ENCODE measurements at places on chromosomes 4 and X. TPM values are rescaled to one million over a fixed set of nuclear protein-coding genes. Genes with fewer than 3 reads are reported as not detected.

DNA sequence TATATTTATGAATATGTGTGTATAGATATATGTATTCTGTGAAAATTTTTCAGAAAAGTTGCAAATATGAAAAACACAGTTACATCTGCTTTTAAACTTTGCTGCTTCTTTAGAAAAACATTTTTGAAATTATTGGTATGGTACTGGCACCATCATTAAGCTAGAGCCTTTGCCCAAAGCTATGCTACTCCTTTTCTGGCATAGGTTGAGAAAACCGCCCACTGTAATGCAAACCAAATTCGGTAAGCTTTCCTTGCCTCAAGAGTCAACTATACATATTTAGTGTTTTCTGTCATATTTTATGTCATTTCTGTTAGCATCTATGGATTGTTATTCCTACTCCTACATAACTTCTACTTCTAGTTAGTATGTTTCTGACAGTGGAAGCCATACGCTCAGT, 50.7 kb downstream of the ANTXR2 start:
- no peak for DNase-seq

MECP2 gene
- 35.9 TPM for total RNA-seq

- DNase-seq = no peak
Measured at GRCh38 chrX:10875995-10876394, 235.1 kb upstream of the HCCS start.

HTN1 gene
- not detected for total RNA-seq

DNA sequence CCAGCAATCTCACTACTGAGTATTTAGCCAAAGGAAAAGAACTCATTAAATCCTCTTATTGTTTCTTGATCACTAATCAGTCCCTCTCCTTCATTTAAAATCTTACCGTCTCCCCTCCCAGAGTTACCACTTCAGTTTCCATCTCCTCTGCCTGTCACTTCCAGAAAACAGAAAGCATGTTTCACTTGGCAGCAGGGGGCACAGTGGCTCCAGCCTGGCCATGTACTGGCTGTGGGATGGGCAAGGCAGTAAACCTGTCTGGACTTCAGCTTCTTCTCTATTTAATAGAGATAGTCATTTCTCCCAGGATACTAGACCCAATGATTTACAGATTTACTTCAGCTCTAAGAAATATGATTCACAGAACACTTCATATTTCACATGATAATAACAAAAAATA, 63.2 kb downstream of the CD40LG start:
- DNase-seq = peak; percentile 51

- no peak for DNase-seq
Measured at GRCh38 chrX:13903405-13903804, 86.5 kb upstream of the GPM6B start.

RTL3 gene
- 0.15 TPM for total RNA-seq

DNA sequence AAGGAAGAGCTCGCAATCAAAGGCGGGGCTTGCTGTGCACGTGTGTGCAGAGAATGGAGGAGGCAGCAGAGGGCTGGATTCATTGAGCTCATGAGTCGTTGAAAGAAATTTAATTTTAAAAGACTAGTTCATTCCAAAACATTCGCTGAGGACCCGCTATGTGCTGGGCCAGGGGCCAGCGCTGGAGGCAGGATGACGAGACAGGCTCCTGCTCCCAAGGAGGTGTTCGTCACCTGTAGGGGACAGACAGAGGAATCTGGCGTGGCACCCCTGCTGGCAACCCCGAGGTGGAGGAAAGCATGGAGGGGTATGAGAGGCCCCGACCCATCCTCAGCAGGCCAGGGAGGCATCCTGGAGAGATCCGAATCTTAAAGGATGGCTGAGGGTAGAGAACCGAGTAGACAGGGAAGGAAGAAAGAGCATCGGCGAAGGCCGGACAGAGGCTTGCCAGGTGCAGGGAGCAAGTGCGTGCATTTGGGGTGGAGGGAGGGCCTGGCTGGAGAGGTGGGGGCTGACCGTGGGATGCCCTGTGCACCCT, 96.4 kb downstream of the CPZ start:
- no peak for DNase-seq

GSPT2 gene
- 8.5 TPM for total RNA-seq

GRCh38 chrX:17623750-17624149, 113.5 kb upstream of the SCML1 start:
- no peak for DNase-seq

DNA sequence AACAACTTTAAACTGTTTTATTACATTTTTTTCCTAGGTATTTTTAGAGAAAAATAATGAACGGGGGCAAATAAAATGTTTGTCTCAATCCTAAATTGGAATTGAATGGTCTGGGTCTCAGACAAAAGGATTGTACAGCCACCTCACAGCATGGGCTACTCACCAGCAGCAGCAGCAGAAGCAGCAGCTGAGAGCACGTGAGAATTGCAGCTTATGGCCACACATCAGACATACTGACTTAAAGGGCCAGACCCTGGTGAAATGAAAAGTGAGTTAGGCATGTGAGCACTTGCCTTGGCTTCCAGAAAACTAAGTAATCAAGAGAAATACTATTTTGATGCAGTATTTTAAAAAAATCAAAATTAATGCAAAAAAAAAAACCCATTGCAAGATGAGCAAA, 56.6 kb downstream of the AASDH start:
- DNase-seq = no peak

DNA sequence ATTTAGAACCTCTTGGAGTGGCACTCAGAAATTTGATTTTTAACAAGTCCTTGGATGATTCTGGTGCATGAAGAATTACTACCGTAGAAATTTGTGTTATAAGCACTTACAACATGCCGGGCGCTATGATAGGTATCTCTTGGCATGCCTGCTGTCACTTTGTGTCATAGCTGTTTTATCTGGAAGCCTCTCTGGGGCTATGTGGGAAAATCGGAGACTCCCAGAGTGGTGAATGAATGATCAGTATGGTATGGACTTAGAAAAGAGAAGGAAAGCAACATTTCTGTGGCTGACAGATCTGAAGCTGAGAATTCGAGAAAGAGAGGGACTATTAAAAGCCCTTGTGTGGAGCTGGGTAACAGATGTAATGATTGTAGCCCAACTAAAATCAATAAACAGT, 177.4 kb upstream of the MAMLD1 start:
- no peak for DNase-seq

PLXNB3 gene
- 2.4 TPM for total RNA-seq

DNA sequence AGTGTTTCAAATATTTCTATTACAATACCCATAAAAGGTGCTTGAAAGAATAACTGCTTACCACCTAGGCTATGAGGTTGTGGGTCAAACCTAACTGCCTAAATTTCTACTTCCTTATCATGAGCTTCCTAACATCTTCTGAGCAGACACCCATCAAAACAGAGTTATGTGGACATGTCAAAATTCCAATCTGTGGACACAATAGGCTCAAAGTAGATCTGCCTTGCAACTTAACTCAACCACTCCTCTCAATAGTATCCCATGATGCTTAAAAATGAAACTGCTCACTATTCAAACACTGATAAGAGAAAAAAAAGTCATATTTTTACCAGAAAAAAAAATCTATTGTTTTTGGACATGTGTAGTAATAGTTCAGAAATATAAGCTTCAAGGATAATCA, 462.7 kb downstream of the INPP4B start:
- DNase-seq = no peak

TMEM154 gene
- total RNA-seq = 3.3 TPM

ADH7 gene
- total RNA-seq = not detected

BTC gene
- 0.12 TPM for total RNA-seq

LDB2 gene
- total RNA-seq = 27.4 TPM

DNA sequence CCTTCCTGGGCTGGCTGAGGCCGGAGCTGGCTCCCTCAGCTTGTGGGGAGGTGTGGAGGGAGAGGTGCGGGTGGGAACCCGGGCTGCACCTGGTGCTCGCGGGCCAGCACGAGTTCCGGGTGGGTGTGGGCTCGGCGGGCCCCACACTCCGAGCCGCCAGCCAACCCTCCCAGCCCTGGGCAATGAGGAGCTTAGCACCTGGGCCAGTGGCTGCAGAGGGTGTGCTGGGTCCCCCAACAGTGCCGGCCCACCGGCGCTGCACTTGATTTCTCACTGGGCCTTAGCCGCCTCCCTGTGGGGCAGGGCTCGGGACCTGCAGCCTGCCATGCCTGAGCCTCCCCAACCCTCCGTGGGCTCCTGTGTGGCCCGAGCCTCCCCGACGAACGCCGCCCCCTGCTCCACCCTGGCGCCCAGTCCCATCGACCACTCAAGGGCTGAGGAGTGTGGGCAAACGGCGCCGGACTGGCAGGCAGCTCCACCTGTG, 182.7 kb upstream of the PAQR3 start:
- no peak for DNase-seq

DNA sequence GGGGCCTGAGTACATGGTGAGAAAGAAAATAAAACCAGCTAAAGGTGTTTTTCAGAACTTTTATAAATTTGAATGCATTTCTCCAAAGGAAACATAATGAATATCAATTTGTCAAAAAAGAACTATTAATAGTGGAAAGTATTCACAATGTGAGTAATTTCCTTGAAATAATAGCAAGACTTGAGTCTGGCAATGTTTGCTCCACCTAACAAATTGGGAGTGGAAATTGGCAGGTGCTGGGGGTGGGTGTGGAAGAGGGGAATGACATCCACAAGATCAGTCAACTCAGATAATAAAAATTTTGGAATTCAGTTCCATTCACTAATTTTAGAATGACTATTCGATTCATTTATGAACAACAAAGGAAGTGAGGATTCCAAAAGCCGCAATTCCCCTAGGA, 884.8 kb upstream of the SLIT2 start:
- DNase-seq = no peak

RBM47 gene
- 2.9 TPM for total RNA-seq

- DNase-seq = no peak
Measured at GRCh38 chrX:65633826-65634225, 33.6 kb upstream of the MSN start.

MAGEA12 gene
- not detected for total RNA-seq

DNA sequence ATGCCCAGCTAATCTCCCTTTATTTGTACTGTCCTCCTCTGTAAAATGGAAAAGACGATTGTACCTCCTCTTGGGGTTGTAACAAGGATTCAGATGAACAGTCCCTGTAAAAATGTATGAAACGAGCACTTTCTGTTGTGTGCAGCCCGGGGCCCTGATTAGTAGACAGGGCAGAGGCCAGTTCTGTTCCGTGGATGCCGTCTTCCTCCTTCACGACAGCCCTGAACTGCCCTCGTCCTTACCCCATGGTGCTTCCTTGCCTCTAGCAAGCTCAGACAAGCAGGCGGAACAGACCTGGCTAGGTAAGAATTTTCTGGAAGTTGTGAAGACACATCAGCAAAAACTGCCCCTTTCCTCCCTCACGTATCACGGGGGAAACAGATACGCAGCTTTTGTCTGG, 22.3 kb upstream of the TADA2B start:
- DNase-seq = no peak

- DNase-seq = no peak
Measured at GRCh38 chr4:7414736-7415510, 19.8 kb downstream of the PSAPL1 start.

GRCh38 chr4:182827954-182828353, 89.2 kb downstream of the DCTD start:
- no peak for DNase-seq

GRCh38 chr4:38290366-38290765, 330.2 kb downstream of the PTTG2 start:
- DNase-seq = no peak

DNA sequence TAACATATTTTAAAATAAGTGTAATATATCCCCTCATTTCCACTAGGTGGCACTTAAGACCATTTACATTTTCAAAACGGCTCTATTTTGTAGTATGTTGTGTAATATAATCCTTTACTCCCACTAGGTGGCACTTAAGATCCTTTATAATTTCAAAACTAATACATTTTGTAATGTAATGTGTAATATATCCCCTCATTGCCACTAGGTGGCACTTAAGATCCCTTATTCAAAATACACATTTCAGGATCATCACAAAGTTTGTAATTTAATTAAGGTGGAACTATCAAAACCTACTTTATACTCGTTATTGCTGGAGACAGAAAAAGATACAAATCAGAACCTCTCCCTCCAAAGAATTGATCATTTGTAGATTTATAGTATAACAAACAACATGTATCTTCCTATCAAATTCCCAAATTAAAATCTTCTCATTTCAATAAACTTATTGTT, 132.5 kb downstream of the ARHGAP6 start:
- DNase-seq = no peak

DNA sequence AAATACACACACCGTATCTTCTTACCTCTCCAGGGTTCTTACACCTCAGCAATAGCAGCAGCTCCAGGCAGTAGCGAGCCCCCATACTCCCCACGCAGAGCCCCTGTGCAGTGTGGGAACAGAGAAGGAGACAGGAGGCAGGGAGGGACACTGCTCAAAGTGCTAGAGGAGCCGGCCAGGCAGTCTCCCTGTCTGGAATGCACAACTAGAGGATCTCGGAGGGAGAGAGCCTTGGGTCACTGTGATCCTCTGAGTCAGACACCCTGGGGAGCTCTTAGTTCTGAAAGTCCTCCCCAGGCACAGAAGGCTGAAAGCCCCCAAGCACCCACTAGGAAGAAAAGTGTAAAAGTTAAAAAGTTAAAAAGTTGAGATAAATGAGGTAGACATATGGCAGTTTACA, 16.0 kb downstream of the AMELX start:
- no peak for DNase-seq

DNA sequence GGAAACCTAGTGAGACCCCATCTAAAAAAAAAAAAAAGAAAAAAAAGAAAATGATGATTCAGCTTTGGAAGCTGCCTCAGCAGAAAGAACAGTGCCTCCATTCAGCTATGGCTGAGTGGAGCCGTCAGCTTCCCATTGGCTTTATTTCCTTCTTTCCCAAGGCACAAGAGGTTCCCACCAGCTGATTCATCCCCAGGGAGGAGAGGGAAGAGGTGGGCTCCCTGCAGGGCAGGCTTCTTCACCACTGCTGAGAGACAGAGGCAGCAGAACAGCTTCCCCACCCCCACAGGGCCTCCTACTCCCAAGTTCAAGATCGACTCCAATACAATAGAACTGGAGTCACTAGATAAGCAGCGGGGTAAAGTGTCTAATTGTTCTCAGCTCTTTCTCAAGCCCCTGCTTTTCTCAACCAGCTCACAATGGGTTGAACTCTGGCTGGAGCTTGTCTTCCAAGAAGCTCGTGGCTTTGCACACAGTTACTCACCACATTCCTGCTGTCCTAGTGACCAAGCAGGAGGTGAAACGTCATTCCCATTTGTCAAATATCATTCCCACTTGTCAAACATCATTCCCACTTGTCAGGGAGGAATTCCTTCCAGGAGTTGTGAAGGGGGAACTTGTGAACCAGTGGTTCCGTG, 47.8 kb downstream of the FHDC1 start:
- DNase-seq = no peak

WNK3 gene
- total RNA-seq = 0.92 TPM

GRCh38 chrX:40474645-40475044, 106.1 kb upstream of the ATP6AP2 start:
- DNase-seq = no peak

SERTM2 gene
- not detected for total RNA-seq

Measured in left ventricle myocardium superior (tissue), 1 donor.